ENCODE measurements at places on chromosomes 5 and 9.
A peak's percentile ranks its signal among the peaks of the same experiment; 100 is the strongest.

DNA sequence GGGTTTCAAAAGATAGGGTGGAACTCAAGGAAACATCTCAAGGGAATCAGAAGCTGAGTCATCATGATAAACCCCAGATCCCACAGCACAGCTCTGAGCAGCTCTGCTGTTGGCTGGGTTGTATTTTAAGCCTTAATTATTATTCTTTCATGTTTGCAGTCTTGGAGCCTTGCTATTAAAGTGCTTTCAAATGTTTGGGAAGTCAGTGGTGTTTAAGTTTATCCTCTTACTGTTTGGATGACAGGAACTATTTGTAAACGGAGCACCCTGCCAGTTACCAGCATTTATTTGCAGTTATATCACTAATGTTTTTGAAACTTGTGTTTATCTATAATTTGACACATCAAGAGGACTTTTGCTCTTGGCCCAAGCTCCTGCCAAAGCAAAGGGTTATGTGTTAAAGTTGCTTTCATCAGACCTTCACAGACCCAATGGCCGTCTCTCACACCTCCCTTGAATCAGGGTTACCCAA, 141.1 kb upstream of the SPDL1 start:
- no peak for DNase-seq

GRCh38 chr5:181153814-181154213, 6.4 kb downstream of the OR2V2 start:
- DNase-seq: no peak

GRCh38 chr5:123719004-123719403, 207.0 kb downstream of the CSNK1G3 start:
- DNase-seq: peak; percentile 55

DNA sequence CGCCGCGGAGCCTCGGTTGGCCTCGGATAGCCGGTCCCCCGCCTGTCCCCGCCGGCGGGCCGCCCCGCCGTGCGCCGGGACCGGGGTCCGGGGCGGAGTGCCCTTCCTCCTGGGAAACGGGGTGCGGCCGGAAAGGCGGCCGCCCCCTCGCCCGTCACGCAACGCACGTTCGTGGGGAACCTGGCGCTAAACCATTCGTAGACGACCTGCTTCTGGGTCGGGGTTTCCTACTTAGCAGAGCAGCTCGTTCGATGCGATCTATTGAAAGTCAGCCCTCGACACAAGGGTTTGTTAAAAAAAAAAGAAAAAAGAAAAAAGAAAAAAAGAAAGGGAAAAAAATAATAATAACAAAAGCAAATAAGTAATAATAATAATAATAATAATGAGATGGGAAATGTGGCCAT, 112.8 kb downstream of the GCNT1 start:
- DNase-seq: peak; percentile 15

GRCh38 chr5:8012131-8012977, 143.4 kb downstream of the MTRR start:
- DNase-seq: no peak

- peak; percentile 66 for DNase-seq
These were observed 108.5 kb downstream of the FEM1C start for GRCh38 chr5:115435778-115436712.

GRCh38 chr5:157942595-157942994, 83.7 kb upstream of the CLINT1 start:
- no peak for DNase-seq

DNA sequence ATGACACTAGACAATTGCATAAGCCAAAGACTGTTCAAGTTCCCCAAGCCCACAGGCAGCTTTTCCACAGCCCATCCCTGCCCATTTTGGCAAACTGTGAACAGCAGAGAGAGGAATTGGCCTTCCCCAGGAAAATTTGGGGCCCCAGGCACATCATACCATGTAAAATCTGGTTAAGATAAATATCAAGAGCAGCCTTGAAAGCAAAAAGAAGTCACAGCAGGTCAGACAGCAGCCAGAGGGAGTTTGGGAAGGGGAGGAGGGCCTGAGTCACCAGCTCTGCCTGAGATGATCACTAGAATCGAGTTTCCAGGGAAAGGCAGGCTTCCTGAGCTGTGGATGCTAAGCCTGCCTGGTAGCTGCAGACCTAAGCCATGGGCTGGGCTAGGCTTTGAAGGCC, 179.2 kb downstream of the RFK start:
- peak; percentile 53 for DNase-seq

DNA sequence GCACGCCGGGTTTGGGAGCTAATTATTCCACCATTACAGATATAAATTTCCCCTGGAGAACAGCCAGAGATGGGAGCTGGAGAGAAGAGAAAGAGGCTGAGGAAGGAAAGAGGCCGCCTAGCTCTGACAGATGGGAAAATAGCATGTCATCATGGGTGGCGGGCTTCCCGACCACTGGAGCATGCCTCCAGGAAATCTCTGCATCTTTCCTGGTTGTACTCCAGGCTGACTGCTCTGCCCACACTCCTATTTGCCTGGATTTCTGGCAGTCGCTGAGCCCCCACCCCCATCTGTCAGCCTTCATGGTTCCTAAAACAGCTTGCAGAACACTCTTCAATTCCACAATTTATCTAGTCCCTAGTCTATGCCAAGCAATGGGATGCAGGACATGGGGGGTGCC, 14.3 kb upstream of the GABRP start:
- no peak for DNase-seq

- DNase-seq: peak; percentile 62
These were observed 453 bp downstream of the CPEB4 start for GRCh38 chr5:173888473-173889131.

DNA sequence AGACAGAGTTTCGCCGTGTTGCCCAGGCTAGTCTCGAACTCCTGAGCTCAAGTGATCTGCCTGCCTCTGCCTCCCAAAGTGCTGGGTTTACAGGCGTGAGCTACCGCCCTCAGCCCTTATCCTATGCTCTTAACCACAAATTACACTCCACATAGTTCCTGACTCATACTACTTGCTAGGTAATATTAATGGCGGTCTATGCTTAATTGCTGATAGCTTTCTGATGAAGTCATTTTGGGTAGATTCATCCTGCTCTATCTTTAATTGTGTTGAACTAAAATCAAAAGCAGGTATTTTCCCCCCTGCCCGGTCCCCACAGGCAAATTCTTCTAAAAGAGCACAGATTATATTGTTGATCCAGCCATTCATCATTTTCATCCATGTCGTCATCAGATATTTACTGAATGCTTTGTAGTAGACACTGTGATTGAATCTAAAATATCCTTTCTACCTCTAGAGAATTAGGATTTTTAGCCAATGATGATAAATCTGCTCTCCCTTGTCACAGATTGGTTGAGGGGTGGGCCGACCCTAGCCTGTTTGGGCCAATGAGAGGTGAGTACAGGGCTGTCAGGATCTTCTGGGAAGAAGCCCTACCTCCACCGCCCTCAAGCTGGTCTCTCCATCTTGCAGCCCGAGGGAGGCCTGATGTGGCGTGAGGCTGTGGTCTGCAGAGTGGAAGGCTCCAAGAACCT, 144.8 kb downstream of the NR3C1 start:
- DNase-seq: peak; percentile 71

- no peak for DNase-seq
These were observed 3.5 kb downstream of the CSF1R start for GRCh38 chr5:150082889-150083288.

- no peak for DNase-seq
These were observed 5.7 kb downstream of the GPBP1 start for GRCh38 chr5:57179262-57180200.

GRCh38 chr9:89798547-89799120, 193.8 kb downstream of the GADD45G start:
- no peak for DNase-seq

GRCh38 chr5:66558560-66558959, 37.6 kb upstream of the MAST4 start:
- no peak for DNase-seq

DNA sequence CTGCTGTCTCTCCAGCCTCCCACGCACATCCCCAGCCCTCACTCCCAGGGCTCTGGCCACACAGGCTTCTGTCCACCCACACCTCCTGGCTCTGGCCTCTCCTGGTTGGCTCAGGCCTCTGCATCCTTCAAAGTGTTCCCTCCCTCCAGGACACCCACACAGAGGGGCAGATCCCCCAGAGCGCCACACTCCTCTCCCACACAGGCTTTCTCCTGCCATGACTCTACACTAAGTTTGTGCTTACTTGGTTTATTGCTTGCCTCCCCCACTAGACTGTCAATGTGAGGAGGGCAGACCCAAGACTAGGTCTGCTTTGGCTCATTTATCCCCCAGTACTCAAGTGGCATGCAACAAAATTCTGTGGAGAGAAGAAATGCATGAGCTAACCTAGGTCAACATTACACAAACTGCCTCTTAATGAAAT, 67.0 kb upstream of the SPOCK1 start:
- no peak for DNase-seq

- DNase-seq: no peak
These were observed 7.6 kb upstream of the GPBP1 start for GRCh38 chr5:57166276-57166675.

GRCh38 chr5:73256862-73257261, 83.9 kb downstream of the TMEM174 start:
- peak; percentile 91 for DNase-seq

- DNase-seq: no peak
These were observed 284.9 kb upstream of the WWC1 start for GRCh38 chr5:168006456-168007130.
